Cardiac septum (tissue), 1 donor: ENCODE measurements at places on chromosomes 13 and 19. TPM values are rescaled to one million over a fixed set of nuclear protein-coding genes. Genes with fewer than 3 reads are reported as not detected.

- no peak for DNase-seq
These were observed 283.2 kb upstream of the SLC10A2 start for GRCh38 chr13:103349211-103349980.

RNF113B gene
- not detected for total RNA-seq

DNA sequence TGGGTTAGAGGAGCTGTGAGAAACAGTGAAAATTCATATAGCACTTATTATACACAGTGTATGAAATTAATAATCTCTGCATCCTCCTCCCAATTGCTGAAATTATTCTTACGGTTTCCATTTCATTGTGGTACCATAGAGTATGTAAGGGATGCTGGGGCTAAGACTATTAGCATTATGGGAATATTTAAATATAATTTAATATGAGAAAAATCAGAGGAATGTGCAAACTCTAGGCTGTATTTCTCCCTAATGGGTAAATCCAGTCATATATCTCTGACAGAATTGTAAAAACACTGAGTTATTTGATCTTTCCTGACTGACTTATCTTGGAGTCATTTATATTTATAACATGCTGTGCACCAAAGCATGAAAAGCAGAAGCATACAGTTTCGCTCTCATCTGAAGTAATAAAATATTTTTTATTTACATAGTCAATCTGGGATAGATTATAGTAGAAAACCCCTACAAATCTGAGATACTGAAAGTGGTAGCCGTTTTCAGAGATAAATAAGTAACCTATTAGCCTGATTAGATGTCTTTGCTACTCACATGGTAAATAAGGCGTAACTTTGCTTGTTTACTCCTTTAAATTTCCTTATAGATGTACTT is 34.9 kb downstream of the LRCH1 start:
- no peak for DNase-seq

DNA sequence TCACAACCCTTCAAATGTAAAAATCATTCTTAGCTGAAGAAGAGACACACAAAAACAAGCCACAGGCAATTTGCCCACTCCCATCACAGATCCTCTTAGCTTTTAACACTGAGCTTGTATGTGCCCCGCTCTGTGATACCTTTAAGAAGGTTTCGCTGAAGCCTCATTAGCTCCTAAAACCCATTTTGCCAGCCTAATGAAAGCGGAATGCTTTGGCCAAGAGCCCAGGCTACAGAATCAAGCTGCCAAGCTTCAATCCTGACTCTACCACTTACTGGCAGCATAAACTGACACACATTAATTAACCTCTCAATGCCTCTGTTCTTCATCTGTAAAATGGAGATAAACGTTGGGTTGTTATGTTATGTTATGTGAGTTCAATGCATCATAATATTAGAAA is 10.5 kb downstream of the ZNF112 start:
- DNase-seq: no peak
